Vagina (tissue), 2 donors: ENCODE measurements at places on chromosomes 12 and 14. TPM values are rescaled to one million over a fixed set of nuclear protein-coding genes. Genes with fewer than 3 reads are reported as not detected.

DNA sequence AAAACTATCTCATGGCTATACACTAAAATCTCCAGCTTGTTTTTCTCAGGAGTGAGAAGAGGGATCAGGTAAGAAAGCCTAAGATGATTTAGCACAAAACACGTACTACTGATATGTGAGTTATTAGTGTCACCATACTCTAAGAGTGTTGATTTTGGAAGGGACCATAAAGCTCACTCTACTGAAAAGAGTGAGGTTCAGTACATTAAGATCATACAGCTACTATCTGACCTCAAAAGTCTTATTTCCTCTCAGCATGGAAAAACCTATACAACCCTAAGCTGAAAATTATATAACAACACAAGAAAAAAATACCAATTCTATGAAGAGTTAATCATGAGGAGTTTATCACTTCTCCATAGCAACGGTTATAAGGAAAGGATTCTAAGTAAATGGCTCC is 19.5 kb downstream of the SNW1 start:
- H3K4me3 ChIP-seq: no peak overlapping the region
- DNase-seq: no peak
- H3K36me3 ChIP-seq: peaks cover 17% of the 10 kb centered on the region
- H3K4me1 ChIP-seq: peaks cover 7% of the 10 kb centered on the region
- H3K27ac ChIP-seq: no peak overlapping the region
- no peaks in the 10 kb centered on the region for H3K27me3 ChIP-seq

- no peak overlapping the region for H3K27ac ChIP-seq
- H3K4me3 ChIP-seq: no peak overlapping the region
These were observed 3.4 kb upstream of the PPM1A start for GRCh38 chr14:60245380-60246177.

DNA sequence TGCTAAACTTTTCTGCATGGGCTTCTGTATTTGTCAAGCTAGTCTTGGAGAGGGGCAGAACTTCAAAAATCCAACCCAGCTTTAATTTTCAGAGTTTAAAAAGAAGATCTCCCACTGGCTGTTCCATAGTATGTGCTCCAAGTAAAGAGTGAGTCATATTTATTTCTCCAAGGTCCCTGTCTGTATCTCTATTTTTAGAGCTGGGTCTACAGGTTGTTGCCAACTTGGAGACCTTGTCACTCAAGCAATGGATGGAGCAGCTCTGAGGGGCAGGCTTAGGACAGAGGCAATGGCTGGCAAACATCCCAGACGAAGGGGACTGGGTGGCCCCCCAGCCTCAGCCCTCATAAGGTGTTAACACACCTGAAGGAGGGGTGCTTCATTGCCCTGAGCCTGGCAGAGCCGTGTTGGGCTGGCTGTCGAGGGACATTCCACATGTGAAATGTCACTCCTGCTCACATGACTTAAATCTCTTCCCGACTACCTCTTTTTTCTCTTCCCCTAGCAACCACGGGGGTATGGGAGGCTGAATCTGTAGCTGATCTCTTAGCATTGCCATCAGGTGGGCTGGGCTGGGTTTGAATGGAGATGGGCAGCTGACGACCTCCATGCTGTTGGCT is 103.1 kb downstream of the SMOC1 start:
- no peak overlapping the region for H3K4me3 ChIP-seq
- H3K4me1 ChIP-seq: no peaks in the 10 kb centered on the region
- no peaks in the 10 kb centered on the region for H3K27me3 ChIP-seq
- H3K27ac ChIP-seq: no peak overlapping the region

DNA sequence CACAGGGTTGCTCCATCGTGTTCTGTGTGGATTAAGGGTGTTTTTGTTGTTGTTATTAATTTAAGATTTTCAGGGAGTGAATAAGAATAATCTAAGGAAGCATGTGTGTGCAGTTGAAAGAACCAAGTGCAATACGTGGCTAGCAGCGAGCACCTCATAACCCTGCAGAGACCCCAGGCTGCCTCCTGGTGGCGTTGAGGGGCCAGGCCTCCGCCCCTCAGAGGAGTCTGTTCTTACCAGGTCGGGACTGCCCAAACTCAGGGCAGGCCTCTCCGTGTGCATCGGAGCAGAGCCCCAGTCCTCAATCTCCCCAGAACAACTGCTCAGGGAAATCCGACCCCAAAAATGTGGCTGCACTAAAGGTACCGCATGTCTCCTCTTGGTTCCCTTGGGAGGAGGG is 36.8 kb downstream of the IL31 start:
- H3K27me3 ChIP-seq: no peaks in the 10 kb centered on the region
- H3K4me1 ChIP-seq: no peaks in the 10 kb centered on the region

GRCh38 chr12:124296295-124296915 is 1.5 kb downstream of the RFLNA start:
- no peaks in the 10 kb centered on the region for H3K36me3 ChIP-seq
- H3K27me3 ChIP-seq: no peaks in the 10 kb centered on the region
- H3K4me1 ChIP-seq: peaks cover 17% of the 10 kb centered on the region
- DNase-seq: no peak

- H3K4me3 ChIP-seq: peak overlapping the region; percentile 21
- H3K36me3 ChIP-seq: no peaks in the 10 kb centered on the region
- no peak for DNase-seq
- H3K27me3 ChIP-seq: peaks cover 12% of the 10 kb centered on the region
These were observed 69.1 kb downstream of the ASCL4 start for GRCh38 chr12:107843351-107844311.

GRCh38 chr12:120583478-120584030 is 2.4 kb upstream of the POP5 start:
- peaks cover 36% of the 10 kb centered on the region for H3K4me1 ChIP-seq
- no peaks in the 10 kb centered on the region for H3K27me3 ChIP-seq
- H3K4me3 ChIP-seq: peak overlapping the region; percentile 21
- no peak for DNase-seq
- no peak overlapping the region for H3K27ac ChIP-seq
- no peaks in the 10 kb centered on the region for H3K36me3 ChIP-seq

DNA sequence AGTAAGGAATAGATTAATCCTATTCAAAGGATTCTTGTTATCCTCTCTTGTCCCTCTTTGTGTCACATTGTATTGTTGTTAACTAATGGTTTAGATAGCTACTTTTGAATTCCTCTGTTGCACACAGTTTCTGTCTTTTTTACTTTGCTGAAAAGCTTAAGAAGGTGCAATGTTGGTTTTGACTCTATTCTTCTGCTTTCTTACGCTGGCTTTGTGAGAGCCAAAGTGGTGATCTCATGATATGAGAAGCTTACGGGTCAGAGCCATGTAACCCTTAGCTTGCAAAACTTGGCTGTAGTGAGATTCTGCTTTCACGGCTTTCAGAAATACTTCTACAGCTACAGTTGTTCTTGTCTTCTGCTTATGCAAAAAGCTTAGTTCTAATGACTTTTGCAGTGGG is 239.7 kb downstream of the TRHDE start:
- H3K4me1 ChIP-seq: no peaks in the 10 kb centered on the region
- H3K27ac ChIP-seq: no peak overlapping the region
- H3K4me3 ChIP-seq: no peak overlapping the region
- no peaks in the 10 kb centered on the region for H3K27me3 ChIP-seq

DNA sequence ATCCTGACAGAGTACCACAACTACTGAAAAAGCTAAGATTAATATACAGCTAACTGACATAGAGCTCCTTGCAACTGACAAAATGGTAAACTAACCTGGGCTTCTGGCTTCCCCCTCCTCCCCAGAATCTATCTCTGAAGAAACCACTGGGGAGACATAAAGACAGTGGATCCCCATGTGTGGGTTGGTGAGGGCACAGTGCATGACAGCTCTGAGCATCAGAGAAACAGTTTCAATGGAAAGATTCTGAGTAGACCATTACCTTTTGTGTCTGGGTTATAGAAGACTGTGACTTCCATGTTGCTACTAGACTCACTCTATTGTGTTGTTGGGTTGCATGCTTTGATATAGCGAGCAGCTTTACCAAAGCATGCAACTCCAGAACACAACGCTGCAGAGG is 247.4 kb downstream of the EFCAB11 start:
- no peak overlapping the region for H3K4me3 ChIP-seq
- H3K27me3 ChIP-seq: no peaks in the 10 kb centered on the region

DNA sequence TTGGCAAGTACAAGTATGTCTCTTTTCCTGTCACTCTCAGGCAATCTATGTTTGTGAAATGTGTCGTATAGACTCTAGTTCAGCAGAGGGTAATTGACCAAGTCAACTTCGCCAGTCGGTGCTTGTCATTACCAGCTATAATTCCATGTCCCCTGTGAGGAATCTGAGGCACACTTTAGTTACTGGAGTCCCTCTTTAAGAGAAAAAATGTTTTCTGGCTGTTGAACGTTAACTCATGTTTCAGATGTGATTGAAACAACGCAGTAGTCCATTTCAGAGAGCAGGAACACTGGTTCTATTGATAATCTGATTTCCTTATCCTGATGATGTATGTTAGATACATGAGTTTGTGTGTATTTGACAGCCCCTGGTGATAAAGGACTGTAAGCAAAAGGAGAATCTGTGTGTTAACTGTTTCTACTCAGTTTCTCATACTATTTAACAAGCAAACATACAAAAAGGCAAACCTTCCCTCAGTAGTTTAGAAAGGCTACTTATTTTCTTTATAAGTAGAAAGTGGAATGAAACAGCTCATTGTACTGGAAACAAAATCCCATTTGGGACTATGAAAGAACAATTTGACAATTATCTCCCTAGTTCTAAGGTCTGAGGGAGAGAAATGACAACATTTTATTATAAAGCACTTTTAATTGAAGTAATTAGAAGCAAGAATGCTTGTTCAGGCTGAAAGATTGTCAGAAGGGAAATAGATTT is 161.1 kb upstream of the TRHDE start:
- no peak for DNase-seq
- H3K27me3 ChIP-seq: no peaks in the 10 kb centered on the region
- H3K4me3 ChIP-seq: no peak overlapping the region
- H3K27ac ChIP-seq: no peak overlapping the region
- H3K4me1 ChIP-seq: no peaks in the 10 kb centered on the region

- no peaks in the 10 kb centered on the region for H3K4me1 ChIP-seq
- H3K36me3 ChIP-seq: no peaks in the 10 kb centered on the region
- H3K27me3 ChIP-seq: no peaks in the 10 kb centered on the region
- no peak overlapping the region for H3K27ac ChIP-seq
- no peak overlapping the region for H3K4me3 ChIP-seq
These were observed 384.2 kb downstream of the GRIN2B start for GRCh38 chr12:13597166-13597565.

DNA sequence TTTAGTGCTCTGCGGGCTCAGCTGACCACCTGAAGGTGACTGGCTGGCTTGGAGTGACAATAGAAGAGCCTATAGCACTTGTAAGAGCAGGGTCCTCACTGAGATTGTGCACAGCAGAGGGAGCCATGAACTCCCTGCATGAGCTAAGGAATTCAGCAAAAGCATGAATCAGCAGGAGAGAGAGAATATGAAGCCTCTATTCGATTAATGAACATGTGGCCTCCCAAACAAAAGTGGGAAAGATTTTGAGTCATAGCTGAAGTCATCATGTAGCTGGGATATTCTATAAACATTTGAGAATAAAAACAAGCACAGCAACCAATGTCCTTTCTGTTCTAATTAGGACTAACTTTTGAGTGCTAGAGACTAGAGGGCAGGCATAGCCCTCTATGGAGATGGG is 626.6 kb downstream of the DIO2 start:
- H3K36me3 ChIP-seq: no peaks in the 10 kb centered on the region
- no peak overlapping the region for H3K4me3 ChIP-seq
- no peak for DNase-seq
- no peak overlapping the region for H3K27ac ChIP-seq
- H3K4me1 ChIP-seq: no peaks in the 10 kb centered on the region
- no peaks in the 10 kb centered on the region for H3K27me3 ChIP-seq

DNA sequence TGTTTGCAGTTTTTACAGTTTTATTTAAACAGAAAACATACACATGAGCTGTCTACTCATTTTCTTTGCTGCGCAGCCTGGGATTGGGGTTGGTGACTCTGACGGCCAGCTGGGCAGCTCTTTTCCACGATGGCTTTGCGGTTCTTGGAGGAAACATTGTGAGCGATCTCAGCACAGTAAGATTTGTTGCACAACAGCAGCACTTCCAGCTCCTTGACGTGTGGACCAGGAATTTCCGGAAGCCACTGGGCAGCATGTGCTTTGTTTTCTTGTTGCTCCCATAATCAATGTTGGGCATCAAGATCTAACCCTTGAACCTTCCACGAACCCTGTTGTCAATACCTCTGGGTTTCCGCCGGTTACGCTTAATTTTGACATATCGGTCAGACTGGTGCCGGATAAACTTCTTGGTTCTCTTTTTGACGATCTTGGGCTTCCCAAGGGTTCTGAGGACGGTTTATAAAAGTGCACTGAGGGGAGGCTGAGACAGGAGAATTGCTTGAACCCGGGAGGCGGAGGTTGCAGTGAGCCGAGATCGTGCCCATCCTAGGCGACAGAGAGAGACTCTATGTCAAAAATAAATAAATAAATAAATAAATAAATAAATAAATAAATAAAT is 21.8 kb downstream of the FKBP11 start:
- H3K36me3 ChIP-seq: no peaks in the 10 kb centered on the region
- no peaks in the 10 kb centered on the region for H3K27me3 ChIP-seq
- DNase-seq: no peak
- H3K27ac ChIP-seq: no peak overlapping the region
- no peak overlapping the region for H3K4me3 ChIP-seq

GRCh38 chr12:20523658-20524057 is 155.3 kb downstream of the PDE3A start:
- no peak for DNase-seq
- no peak overlapping the region for H3K27ac ChIP-seq
- no peaks in the 10 kb centered on the region for H3K4me1 ChIP-seq
- H3K4me3 ChIP-seq: no peak overlapping the region
- H3K36me3 ChIP-seq: no peaks in the 10 kb centered on the region

- peak overlapping the region; percentile 2 for H3K4me3 ChIP-seq
- H3K36me3 ChIP-seq: no peaks in the 10 kb centered on the region
- H3K4me1 ChIP-seq: peaks cover 28% of the 10 kb centered on the region
- no peaks in the 10 kb centered on the region for H3K27me3 ChIP-seq
These were observed 64.1 kb upstream of the JDP2 start for GRCh38 chr14:75363570-75364227.

The UBE3B gene
- total RNA-seq: 32.2 TPM

The TSPAN19 gene
- not detected for total RNA-seq

The IFNG-AS1 gene
- not detected for total RNA-seq

The TUBA1B gene
- total RNA-seq: 638 TPM

The PITPNM2 gene
- total RNA-seq: 8.1 TPM

The TAS2R42 gene
- total RNA-seq: not detected

The CACNA1C gene
- total RNA-seq: 9.8 TPM

The LETMD1 gene
- 64.3 TPM for total RNA-seq

The TAS2R19 gene
- total RNA-seq: 6.4 TPM

The RIMBP2 gene
- 0.25 TPM for total RNA-seq

The CPM gene
- 35.4 TPM for total RNA-seq
